ENCODE measurements at places on chromosomes 12 and 14.
A peak's percentile ranks its signal among the peaks of the same experiment; 100 is the strongest.

DNA sequence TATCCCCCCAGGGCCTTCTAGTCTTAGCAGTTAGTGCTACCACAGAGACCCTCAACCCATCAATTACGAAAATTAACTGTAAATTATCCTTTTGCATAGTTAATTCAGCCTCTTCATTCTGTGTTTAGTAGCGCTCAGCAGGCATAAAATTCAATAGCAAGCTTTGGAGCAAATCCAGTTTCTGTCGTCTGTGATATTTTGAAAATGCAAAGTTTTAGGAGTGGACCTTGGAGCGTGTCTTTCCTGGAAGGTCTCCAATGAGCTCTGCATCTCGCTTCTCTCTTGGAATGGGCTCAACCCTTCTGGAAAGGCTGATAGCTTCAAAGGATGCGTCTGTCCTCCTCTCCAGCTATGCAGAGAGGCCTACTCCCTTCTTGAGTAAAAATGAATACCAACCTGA lies 222.9 kb downstream of the SLC15A4 start:
- no peak for DNase-seq

GRCh38 chr12:119019166-119019565 lies 37.8 kb downstream of the SRRM4 start:
- DNase-seq: no peak

- no peak for DNase-seq
Measured at GRCh38 chr12:7319930-7320329, 16.1 kb downstream of the ACSM4 start.

- DNase-seq: no peak
Measured at GRCh38 chr12:67151886-67152285, 117.3 kb upstream of the CAND1 start.

GRCh38 chr12:33813536-33813935 lies 208.8 kb upstream of the ALG10 start:
- no peak for DNase-seq

DNA sequence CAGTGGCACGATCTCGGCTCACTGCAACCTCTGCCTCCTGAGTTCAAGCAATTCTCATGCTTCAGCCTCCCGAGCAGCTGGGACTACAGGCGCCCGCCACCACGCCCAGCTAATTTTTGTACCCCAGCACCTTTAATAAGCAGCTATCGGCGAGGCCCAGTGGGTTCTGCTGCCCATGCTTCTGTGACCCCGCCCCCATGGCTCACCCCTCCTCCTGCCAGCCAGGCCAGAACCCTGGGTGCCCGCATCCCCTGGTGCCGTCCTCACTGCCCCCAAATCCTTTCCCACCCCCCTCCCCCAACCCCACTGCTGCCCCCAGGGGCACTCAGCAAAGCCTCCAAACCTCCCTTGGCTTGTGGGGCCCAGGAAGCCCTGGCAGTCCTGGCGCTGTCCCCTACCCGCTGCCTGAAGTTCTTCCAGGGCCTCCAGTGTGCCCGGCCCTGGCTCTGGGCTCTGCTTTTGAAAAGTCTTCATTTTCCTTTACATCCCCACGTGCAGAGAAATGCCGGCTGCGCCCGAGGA lies 14.5 kb downstream of the BAG5 start:
- DNase-seq: no peak

- DNase-seq: no peak
Measured at GRCh38 chr14:97200245-97200644, 403.1 kb downstream of the VRK1 start.

DNA sequence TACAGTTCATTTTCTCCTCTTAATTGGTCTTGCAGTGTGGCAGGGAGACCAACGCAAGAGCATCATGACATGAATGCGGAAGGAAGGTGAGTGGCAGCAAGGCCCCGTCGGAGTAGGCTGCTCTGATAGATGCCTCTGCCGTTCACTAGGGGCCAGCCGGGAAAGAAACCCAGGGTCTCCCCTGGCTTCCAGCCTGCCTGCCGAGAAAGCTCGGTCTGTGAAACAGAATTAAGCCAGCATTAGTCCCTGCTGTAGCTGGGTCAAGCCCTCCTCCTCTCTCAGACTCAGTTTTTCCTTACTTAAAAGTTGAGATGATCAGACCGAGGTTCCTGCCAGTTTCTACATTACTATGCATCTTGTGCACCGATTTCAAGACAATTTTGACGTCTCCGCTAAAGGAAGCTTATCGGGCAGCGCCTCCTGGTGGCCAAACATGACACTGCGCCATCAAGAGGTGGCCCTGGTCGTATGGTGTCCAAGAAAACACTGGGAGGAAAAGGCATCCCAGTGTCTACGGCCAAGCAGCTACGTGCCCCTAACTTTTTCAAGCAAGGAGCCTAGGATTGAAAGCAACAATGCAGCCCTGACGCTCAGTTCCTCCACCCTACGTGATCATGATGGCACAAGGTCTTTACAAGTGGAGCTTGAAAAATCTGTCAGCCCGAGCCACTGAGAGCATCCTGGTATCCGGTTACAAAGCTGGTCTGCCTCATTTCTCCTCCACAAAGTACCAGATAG lies 131.6 kb downstream of the KSR2 start:
- peak; percentile 70 for DNase-seq

DNA sequence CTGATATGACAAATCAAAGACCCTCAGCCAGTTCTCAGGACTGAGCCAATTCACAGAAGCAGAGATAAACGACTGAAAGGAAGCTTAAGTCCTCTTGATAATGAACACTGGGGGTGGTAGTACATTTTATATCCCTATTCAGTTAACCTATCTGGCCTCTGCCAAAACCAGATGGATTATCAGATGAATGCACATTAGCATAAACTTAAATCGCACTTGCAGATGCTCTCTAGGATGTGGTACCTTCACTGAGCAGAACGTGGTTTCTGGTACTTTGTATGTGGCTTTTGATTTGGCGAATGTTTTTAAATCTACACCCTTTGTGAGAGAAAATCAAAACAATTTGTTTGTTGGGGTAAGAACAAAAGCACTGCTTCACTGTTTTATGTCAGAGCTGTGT lies 21.1 kb upstream of the TAS2R14 start:
- no peak for DNase-seq

DNA sequence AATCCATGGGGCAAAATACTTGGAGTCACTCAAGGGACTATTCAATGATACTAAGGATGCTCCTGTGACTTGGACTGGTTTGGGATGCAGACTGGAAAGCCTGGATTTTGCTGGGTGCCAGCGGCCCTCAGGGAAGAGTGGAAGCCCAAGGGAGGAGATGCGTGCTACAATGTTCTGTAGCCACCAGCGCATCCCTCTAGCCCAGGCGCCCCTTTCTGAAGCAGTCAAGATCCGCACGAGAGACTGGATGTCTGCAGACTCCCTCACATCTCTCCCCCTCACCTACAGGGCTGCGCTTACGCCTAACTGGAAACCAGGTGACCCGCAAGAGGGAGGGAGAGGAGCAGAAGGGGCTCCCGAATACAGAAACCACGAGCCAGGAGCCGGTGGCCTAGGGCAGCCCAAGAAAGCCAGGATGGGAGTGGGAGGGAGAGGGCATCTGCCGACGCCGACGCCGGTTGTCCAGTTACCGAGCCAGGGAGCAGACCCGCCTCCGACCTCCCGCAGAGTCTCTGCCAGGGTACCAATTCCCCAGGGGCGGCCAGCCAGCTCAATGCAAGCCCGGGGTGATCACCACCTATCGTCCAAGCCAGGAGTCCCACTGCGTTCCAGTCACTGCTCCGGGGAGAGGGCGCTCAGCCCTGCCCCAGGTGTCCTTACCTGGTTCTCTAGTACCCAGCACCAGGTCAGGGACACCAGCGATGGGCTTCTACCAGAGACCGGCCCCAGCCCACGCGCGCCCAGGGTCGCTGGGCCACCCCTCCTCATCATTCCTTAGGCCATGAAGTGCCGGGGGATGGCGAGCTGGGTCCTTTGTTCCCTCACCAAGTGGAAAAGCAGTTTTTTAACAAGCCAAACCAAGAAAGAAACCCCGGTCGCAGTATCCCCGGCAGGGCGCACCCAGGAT lies 1.2 kb downstream of the NTN4 start:
- peak; percentile 15 for DNase-seq

DNA sequence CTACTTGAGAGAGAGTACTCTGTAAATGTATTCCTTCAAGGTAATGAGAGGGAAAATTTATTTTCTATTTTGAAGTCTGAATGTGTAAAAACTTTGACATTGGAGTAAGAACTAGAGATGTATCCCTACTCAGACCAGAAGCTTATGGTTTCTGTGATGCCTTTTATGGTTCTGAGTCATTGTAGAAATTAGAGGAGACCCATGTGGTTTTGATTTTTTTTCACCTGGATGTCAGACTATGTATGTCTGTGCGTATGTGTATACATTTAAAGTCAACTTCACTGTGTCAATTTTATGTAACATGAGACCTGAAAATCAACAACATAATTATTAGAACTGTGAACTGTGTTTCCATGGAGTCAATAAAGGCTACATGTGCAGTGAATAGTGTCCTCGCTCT lies 302.0 kb downstream of the TRHDE start:
- no peak for DNase-seq

GRCh38 chr14:99143126-99143525 lies 128.9 kb downstream of the BCL11B start:
- no peak for DNase-seq

DNA sequence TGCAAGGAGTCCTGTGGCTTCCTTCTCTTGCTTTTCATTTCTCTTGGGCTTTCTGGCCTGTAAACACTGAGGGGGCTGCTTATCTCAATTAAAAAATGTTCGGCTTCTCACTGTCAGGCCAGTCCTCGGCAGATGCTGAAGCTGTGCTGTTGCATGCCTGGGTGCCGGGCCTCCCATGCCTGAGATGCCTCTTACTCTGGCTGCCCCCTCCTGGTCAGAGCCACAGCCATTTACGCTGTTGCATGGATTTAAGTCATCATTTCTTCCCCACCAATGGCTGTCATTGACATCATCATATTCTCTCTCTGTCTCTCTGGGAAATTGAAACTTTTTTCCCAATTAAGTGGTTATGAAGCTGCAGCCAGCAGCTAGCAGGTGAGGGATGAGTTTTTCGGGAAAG lies 53.7 kb downstream of the FOXN4 start:
- DNase-seq: no peak

DNA sequence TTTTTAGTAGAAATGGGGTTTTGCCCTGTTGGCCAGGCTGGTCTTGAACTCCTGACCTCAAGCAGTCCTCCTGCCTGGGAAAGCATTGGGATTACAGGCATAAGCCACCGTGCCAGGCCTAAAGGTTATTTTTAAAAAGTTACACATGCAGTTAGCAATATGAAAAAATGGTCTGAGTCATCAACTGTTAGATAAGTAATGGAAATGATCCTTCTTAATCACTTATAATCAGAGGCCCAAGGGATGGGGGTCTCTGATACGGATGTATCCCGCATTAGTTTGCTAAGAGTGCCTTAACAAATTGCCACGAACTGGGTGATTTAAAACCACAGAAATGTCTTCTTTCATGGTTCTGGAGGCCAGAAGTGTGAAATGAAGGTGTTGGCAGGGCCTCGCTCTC lies 54.1 kb upstream of the FERMT2 start:
- no peak for DNase-seq

GRCh38 chr12:49292729-49293055 lies 2.3 kb upstream of the PRPH start:
- DNase-seq: no peak

GRCh38 chr12:52184813-52185212 lies 7.0 kb downstream of the KRT80 start:
- DNase-seq: no peak

DNA sequence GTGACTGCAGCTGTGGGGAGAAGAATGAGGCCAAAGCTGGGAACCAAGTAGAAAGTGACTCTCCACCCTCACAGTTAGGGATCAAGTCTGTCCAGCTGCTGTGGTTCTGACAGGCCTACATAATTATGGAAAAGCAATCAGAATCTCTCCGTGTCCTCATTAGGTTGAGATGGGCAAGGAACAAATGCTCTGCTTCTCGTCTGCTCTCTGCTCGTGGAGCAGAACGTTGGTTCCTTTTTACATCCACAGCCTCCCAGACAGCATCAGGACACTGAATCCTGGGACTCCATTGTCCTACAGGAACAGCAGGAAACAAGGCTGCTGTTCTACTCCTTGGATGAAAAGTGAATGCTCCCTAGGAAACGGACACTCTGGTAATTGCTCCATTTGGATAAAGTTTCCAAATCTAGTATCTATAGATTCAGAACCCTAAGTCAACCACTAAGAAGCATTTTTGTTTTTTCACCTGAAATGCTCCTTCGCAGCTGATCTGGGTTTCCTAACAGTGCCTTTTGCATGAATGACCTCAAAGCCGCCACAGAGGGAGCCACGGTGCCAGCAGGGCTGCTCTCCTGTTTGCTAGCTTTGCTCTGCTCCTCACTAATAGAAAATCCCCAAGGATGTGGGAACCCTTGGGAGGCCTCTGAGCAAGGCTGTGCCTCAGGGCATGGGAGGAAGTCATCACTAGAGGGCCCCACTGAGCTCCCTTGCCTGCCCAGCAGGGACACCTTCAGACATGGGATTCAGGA lies 102.0 kb downstream of the EGLN3 start:
- peak; percentile 75 for DNase-seq

DNA sequence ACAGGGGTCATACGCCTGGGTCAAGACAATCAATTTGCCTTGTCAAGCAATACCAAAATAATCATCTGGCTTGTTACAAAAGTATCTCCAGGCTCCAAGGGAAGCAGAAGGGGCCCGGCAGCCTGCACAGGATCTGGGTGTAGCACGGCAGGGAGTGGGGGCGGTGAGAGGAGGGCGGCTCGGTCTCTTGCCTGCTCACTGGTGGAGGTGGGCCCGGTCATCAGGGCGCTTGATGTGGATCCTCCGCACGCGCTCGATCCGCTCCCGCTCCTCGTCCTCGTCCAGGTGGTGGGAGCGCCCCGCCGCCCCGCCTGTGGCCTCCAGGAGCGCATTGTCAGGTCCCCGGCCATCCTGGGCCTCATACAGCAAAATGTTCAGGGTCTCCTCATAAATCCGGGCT lies 25.7 kb downstream of the KCTD10 start:
- DNase-seq: no peak

- DNase-seq: no peak
Measured at GRCh38 chr14:99121319-99121875, 150.6 kb downstream of the BCL11B start.

- DNase-seq: peak; percentile 60
Measured at GRCh38 chr12:55931780-55932550, 1.0 kb downstream of the DGKA start.

- no peak for DNase-seq
Measured at GRCh38 chr12:117235261-117235660, 45.0 kb upstream of the FBXO21 start.

GRCh38 chr12:15469356-15469755 lies 147.0 kb downstream of the PTPRO start:
- no peak for DNase-seq

DNA sequence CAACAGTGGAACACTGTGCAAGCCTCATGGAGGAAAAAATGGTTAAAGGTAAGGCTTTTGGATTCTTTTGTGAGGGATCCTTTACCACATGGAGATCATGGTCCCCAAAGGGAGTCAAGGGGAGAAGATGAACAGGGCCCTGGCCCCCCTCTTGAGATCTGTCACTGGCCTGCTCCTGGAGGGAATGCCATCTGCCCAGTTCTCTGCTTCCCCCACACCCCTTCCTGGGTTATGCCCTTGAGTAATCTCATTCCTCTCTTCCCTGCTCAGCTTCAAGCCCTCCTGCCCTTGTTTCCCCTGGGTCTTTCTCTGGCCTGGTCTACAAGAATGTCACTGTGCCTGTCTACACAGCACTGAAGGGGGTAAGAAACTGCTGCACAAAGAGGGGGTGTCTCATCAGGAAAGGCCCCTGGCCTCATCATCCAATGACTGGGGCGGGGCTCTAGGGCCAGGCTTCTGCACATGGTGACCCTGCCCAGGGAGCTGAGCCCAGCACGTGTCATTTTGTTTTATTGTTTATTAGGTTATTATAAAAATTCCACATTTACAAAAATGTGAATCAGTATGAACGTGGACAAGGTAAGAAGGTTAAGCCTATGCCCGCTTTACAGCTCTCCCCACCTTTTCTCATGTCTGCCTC lies 30.3 kb downstream of the PIGH start:
- no peak for DNase-seq

GRCh38 chr12:43835264-43835655 lies 621 bp upstream of the TMEM117 start:
- peak; percentile 34 for DNase-seq

All from mesenchymal stem cell (in vitro differentiated cells and primary cell).